ENCODE measurements at places on chromosomes 1 and 21.

- ATAC-seq, result no peak
Measured at GRCh38 chr1:117843791-117844190, 85.6 kb downstream of the GDAP2 start.

DNA sequence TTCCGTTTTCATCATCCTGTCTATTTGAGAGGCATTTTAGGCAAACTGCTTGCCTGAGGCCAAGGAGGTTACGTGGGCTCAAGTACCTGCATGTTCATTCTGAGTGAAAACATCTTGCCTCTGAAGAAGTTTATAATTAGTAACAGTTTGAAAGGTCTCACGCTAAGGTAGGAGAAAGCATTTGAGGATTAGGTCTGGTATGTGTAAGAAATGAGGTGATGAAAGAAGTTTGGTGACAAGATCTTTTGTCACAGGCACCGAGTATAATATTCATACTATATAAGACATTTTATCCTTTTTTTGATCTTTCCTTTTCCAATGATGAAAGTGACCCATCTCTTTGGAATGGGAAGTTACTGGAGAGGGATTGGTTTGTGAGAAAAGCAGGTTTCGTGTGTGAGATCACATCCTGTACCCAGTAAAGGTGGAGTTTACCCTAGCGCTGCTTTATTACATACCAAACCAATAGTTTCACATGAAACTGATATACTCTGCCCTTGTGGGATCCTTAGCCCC is 98.7 kb upstream of the PDC start:
- no peak for ATAC-seq

GRCh38 chr1:105427543-105427942 is 1628.9 kb upstream of the PRMT6 start:
- no peak for ATAC-seq

GRCh38 chr1:157114183-157115121 is 14.8 kb upstream of the ETV3L start:
- ATAC-seq, result no peak

- ATAC-seq, result no peak
Measured at GRCh38 chr1:76998582-76999223, 131.4 kb downstream of the ST6GALNAC5 start.

GRCh38 chr1:234208351-234208750 is 164.9 kb upstream of the COA6 start:
- no peak for ATAC-seq

GRCh38 chr1:205442051-205442725 is 13.7 kb downstream of the BLACAT1 start:
- no peak for ATAC-seq

DNA sequence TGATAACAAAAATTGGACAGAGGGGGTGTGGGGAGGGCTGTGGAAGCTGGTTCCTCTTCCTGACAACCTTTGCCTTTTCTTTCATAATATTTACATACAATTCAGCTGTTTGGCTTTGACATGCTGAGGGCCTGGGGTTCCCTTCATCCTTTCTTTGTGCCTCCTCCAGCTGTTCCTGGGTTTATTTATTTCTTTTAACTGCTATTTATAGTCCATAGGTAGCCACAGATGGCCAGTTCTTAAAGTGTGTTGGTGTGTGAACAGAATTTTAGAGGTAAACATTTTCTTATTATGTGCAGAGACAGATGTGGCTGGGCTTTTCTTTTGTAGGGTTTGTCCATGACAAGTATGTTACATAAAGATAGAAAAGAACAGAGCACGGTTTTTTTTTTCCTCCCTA is 34.1 kb upstream of the CNIH3 start:
- ATAC-seq, result no peak

DNA sequence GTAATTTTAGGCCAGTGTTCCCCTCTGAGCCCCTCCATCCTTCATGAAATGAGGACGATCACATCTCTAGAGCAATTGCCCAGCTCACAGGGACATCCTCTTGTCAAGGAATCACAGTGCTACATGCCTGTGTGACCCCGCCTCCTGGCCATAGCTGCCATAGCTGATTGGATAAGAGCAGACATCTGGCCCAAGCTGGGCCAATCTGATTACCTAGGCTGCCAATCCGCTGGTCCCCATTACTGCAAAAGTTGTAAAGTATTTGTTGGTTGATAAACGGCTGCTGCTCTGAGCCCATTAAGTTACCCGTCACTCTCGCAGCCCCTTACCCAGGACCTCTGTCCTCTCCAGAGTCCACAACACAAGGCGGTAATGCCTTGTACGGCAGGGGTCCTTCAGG is 8.3 kb downstream of the NT5C1A start:
- no peak for ATAC-seq

DNA sequence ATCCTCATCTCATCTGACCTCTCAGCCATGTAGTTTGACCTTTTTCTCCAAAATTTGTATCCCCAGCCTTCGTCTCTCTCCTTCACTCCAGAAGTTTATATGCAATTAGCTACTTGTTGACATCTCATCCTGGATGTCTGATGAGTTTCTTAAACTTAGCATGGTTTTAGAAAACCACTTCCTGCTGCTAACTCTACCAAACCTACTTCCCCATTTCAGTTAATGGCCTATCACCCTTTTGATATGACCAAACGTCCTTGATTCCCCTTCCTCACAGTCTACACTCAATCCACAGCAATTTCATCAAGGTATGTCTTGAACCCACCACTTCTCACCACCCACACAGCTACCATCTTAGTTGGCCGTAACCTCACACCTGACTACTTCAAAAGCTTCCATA is 121.9 kb downstream of the LRRC40 start:
- no peak for ATAC-seq

DNA sequence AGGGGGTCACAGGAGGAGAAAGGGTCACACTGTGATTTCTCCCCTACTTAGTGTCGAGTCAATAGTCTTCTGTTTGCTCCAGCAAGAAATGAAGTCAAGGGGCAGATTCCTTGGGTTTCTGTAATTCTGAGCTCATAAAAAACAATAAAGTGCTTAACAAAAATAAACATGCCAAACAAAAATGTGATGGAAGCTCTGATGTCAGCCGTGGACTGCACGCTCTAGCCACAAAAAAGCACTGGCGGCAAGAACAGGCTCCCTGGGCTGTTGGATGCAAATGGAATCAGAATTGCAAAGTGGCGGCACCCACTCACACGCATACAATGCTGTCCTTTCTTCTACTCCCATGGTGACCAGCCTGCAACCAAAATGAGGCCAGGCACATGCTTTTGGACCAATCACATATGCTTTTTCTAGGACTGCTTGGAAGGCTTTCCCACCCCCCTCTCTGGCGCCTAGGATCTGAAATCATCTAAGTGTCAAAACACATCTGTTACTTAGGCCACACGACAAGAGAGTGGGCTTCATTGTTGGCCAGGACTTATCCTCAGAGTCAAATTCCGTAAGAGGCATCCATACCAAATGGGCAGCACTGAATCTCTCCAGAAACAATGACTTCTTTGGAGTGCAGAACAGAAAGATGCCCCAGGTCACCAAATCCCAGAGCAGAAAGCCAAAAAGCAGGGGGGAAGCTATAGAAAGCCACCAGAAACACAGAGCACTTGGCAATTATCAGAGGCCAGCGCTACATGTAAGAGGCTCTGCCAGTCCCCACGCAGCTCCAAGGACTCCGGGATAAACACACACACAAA is 9.2 kb downstream of the C1orf198 start:
- ATAC-seq, result no peak

- no peak for ATAC-seq
Measured at GRCh38 chr1:220552672-220553260, 24.8 kb downstream of the MARK1 start.

DNA sequence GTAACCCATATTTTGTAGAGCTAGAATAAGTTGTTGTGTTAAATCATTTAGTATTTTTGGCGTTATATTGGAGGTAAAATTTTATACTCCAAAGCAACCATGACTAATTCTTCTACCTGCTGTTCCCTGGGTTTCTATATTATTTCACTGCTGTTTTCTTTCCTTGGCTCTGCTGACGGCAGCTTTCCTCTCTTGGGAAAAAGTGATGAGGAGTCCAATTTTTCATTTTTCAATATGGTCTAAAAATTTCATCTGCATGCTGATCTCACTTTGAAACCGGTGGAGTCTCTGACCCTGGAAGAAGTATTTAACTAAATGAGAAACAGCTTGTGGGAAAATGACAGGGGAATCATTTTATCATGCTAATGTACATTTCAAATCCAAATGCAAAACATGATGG is 110.2 kb downstream of the IFI44 start:
- ATAC-seq, result no peak

DNA sequence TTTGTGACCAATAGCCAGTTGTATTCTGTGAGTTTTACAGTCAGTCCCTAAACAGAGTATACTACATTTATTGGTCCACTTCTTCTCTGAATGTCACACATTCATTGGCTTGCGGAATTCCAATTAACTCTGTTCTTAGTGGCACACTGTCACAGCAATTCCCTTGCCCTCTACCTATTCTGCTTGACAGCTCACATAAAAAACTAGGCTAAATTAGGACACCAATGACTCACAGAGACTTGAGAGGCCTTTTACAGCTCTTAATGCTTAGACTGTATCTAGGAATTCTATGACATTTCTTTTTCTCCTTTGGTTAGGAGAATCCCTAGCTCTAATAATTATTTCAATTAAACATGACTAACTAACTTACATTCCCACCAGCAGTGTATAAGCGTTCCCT is 104.1 kb downstream of the NEGR1 start:
- ATAC-seq, result no peak

DNA sequence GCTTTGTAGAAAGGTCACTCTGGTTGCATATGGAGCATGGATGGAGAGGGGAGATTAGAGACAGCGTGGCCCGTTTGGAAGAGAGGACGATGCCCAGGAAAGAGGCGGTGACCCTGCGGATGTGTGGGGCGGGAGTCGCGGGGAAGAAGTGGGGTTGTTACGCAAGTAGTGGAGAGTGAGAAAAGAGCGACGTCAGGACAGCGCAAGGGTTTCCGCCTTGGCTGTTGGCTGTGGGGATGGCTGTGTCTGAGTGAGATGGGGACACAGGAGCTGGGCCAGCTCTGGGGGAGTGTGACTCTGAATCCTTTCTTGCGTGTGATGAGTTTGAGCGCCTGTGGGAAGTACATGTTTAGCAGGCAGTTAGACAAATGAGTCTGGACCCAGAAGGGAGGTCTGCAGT is 3.8 kb downstream of the B4GALT2 start:
- ATAC-seq, result no peak

DNA sequence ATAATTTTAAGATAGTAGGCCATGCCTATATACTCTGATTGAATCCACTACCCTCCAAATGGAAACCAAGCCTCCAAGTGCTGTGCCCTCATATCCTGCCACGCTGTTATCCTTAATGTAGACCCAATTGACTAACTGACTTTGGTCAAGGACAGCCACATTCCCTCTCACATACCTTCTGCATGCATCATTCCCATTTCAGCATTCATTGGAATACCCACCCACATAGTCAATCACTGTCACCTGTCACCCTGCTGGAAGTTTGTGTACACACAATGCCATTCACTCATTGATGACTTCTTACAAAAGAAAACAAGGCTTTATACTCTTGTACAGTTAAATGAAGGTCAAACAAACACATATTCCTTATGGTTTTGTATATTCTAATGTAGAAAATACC is 221.1 kb upstream of the PBX1 start:
- no peak for ATAC-seq

- ATAC-seq, result no peak
Measured at GRCh38 chr1:222522105-222522915, 25.6 kb downstream of the HHIPL2 start.

DNA sequence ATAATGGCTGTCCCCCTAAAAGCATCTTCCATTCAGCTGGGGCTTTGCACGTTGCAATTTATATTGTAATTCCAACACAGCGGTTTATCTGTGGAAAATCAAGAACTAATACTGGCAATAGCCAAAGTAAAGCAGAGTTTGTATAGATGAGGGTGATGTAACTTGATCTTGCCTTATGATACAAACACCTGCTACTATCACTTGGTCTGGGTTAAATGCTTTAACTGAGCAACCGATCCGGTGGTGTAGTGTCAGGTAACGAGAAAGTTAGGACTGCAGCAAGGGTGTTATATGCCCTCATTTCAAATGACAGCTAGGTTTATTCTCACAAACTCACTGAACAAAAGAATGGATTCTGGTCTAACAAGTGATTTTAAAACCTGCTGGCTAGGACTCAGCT is 47.3 kb upstream of the PLPPR4 start:
- ATAC-seq, result no peak

DNA sequence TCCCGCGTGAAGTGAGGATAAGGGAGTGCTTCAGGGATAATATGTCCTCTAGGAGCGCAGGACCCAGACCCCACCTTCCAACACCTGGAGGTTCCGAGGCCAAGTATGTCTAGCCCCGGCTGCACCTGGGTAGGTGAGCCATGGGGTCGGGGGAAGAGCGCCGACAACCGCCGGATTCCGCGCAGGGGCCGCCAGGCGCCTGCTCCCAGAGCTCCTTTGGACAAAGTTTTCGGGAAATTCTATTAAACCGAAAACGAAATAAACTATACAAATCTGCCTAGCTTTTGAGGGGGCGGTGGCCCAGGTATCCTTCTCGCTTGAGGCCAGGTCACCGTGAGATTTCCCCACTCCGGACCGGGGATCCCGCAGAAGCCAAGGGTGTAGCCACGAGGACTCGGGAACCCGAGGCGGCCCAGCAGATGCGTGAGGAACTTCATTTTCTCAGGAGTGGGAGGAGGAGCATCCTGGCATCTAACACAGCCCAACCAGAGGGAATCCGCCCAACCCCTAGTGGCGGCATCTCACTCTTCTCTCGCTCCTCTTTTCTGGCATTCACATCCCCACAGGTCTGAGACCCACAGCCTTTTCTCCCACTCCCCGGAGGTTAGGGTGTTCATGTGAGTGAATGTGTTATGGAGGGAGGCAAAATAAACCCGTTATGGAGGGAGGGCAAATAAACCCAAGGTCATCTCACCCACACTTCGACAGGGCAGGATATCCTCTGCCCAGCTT is 2.3 kb upstream of the DMRTA2 start:
- ATAC-seq, result no peak

GRCh38 chr1:6178751-6179563 is 1.2 kb downstream of the CHD5 start:
- ATAC-seq, result no peak

DNA sequence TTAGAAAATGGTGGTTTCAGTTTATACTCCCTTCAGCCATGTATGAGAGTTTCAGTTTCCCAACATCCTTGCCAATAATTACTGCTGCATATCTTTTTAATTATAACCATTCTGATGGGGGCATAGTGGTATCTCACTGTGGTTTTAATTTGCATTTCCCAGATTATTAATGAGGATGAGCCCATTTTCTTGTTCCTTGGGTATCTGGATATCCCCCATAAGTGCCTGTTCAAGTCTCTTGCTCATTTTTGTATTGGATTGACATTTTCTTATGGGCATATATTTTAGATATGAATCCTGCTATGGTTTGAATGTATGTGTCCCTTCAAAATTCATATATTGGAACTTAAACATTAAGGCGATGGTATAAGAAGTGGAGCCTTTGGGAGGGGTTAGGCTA is 1.6 kb upstream of the ZMYM6 start:
- ATAC-seq, result no peak

GRCh38 chr21:36990508-36991205 is 15.8 kb upstream of the RIPPLY3 start:
- ATAC-seq, result no peak

- ATAC-seq, result peak; percentile 41
Measured at GRCh38 chr1:51924455-51924854, 45.9 kb upstream of the NRDC start.

Data from activated CD4-positive, CD25-positive, alpha-beta regulatory T cell treated with anti-CD3 and anti-CD28 coated beads, Interleukin-2, amount 50 U/mL, for 24 hours (primary cell).